ENCODE measurements at places on chromosomes 11 and 22. TPM values are rescaled to one million over a fixed set of nuclear protein-coding genes. Genes with fewer than 3 reads are reported as not detected.

The SUSD2 gene
- total RNA-seq = 6.8 TPM

The SYT9 gene
- 4.3 TPM for total RNA-seq

The PLAAT3 gene
- total RNA-seq = 61.0 TPM

The MS4A3 gene
- not detected for total RNA-seq

The NEFH gene
- 0.40 TPM for total RNA-seq

DNA sequence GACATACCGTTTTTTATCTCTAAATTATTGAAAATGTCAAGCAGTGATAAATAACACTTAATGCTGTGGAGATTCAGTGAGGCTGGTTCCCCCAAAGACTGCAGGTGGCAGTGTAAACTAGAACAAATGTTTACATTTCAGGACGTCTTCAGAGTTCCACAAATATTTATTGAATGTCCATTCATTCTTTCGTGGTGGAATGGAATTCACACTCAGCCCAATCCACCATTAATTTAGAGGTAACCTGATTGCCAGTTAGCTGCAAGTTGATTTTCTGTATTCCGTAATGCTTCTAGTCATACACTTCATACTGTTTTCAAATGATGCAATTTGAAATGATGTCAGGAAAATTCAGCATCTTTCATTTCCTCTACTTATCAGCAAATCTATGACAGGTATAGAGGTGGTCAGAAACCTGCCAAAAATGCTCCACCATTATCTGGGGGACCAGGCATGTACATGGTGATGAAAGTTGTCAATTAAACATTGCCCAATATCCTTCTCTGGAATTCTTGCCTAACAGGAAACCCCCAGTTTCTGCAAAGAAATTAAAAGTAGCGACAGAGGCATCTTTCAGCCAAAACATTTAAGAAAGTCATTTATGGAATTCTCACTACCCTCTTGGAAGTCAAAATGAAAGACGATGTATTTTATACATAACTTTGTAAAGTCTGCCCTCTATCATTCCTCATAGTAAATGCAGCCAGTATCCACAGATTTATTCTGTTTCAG lies 94.3 kb upstream of the BMAL1 start:
- H3K4me1 ChIP-seq = peaks cover 6% of the 10 kb centered on the region
- no peak for DNase-seq
- H3K4me3 ChIP-seq = no peak overlapping the region
- H3K27me3 ChIP-seq = no peaks in the 10 kb centered on the region
- H3K36me3 ChIP-seq = no peaks in the 10 kb centered on the region

DNA sequence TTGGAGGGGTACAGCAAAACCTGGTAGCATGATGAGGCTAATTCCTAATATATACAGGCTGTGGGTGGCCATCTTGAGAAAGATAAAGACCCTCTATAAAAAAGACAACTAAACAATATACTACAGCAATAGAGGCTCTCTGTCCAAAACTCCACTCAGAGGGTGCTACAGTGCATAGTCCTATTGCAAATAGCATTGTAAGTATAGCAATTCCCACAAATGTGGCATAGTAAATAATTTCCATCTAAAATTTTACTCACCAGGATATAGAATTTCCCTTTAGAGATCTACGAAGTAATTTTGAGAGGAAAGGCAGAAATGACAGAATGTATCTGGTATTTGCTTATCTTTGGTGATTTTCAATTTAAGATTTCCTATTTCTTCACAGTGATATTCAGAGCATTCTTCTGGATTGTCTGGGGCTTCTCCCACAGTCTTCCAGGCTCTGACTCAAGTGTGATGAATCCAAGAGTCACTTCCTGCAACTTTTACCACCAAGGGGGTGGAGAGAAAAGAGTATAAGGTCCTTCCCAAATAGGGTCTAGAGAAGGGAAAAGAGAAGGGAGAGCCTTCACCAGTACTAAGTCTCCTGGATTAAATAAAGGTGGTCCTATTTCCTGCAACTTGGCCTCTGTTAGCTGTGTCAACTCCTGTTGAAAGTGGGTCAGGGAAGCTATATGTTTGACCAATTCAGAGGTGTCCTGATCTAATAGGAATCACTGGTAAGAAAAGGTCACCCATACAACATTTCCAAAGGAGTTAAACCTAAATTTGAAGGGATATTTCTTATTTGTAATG lies 1054.7 kb upstream of the CNTN5 start:
- H3K4me3 ChIP-seq = no peak overlapping the region
- no peaks in the 10 kb centered on the region for H3K4me1 ChIP-seq
- H3K36me3 ChIP-seq = no peaks in the 10 kb centered on the region
- no peaks in the 10 kb centered on the region for H3K27me3 ChIP-seq
- H3K27ac ChIP-seq = no peak overlapping the region
- DNase-seq = no peak

DNA sequence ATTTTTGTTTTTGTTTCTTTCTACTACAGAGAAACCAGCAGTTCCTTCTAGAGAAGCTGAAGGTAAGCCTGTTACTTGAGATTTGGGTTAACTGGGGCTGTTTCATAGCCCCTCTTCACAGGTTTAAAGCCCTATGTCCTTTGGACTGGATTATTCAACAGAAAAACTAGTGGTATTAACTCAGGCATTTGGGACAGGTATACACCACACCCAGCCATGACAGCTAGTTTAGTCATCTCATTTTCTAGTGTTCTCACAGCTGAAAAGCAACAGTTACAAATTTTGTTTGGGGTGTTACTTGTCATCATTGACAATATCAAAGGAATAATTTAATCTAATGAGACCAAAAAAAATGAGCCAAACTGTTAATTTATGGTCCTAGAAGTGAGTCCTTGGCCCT lies 14.0 kb downstream of the LAYN start:
- no peak overlapping the region for H3K27ac ChIP-seq
- H3K4me1 ChIP-seq = no peaks in the 10 kb centered on the region
- no peak overlapping the region for H3K4me3 ChIP-seq
- no peaks in the 10 kb centered on the region for H3K27me3 ChIP-seq

DNA sequence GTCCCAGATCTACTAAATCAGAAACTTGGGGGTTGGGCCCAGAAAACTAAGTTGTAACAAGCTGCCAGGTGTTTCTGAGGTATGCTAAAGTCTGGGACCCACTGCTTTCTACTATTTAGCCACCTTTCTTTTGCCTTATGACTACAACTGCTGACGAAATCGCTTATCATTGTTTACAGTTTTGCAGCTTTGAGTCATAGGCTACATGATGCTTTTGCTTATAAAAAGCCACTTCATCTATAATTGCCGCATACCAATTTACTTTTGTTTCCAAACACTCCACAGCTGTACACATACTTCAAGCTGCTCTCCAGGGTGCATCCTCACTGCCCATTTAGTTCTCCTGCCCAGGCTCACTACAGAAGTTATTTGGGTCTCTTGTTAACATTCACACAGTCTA lies 144.7 kb downstream of the ENTHD1 start:
- H3K27ac ChIP-seq = no peak overlapping the region
- H3K36me3 ChIP-seq = no peaks in the 10 kb centered on the region
- H3K4me1 ChIP-seq = no peaks in the 10 kb centered on the region

GRCh38 chr11:11171854-11172253 lies 181.2 kb downstream of the CSNK2A3 start:
- no peak for DNase-seq
- H3K4me1 ChIP-seq = no peaks in the 10 kb centered on the region
- no peak overlapping the region for H3K4me3 ChIP-seq
- H3K36me3 ChIP-seq = no peaks in the 10 kb centered on the region

GRCh38 chr11:35792846-35793192 lies 130.2 kb downstream of the TRIM44 start:
- no peaks in the 10 kb centered on the region for H3K36me3 ChIP-seq
- no peak overlapping the region for H3K4me3 ChIP-seq
- no peaks in the 10 kb centered on the region for H3K27me3 ChIP-seq
- no peak for DNase-seq

DNA sequence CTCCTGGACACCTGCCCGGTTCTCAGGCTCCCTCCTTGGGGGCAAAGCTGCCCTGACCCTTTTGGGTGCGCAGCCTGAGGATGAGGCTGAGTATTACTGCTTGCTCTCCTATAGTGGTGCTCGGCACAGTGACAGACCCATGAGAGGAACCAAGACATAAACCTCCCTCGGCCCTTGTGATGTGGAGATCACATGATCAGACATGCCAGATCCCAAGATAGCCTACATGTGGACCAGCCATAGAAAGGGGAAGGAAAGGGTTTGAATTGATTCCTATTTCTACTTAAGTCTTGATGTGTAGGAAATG lies 125.3 kb downstream of the VPREB1 start:
- no peaks in the 10 kb centered on the region for H3K36me3 ChIP-seq
- DNase-seq = no peak
- no peak overlapping the region for H3K4me3 ChIP-seq
- H3K27me3 ChIP-seq = no peaks in the 10 kb centered on the region
